ENCODE measurements at places on chromosomes 2 and 18.

GRCh38 chr2:226977775-226978190 is 141.9 kb downstream of the RHBDD1 start:
- peak; percentile 89 for DNase-seq

GRCh38 chr18:63446266-63446665 is 24.0 kb upstream of the VPS4B start:
- no peak for DNase-seq

DNA sequence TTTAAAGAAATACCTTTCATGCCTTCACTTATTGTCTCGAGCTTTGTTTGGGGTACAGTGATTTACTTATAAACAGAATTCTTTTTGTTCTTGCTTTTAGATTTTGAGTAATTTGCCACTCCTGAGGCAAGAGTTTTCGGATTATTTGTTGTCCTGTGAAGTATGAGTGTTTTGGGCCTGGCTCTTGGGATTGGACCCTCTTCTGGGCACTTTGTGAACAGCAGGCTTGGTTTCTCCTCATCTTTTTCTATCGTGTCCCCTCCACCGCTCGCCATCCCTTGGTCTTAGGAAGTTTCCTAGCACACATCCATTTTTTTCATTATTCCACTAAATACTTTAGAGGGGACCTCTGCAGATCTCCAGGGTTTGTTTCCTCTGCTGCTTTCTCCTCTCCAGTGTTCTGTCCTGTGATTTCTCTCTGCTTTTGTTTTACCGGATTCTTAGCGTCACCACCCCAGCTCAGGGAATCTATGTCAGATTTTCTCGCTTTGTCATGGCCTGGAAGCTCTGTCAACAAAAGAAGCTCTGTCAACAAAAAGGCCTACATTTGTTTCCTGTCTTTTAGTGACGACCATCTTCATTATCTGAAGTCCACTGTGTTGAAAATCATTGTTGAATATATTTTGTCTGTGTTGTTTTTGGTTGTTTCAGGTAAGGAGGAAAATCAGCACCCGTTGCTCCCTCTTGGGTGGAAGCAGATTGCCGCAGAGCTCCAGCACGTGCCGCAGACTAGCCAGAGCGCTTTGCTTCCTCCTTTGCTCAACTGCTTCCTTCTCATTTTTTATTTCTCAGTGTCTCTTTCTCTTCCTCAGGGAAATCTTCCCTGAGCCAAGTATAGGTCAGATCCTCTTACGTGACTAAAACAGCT is 27.8 kb downstream of the ANKRD62 start:
- no peak for DNase-seq

- no peak for DNase-seq
Measured at GRCh38 chr2:219122202-219122980, 38.2 kb downstream of the NHEJ1 start.

DNA sequence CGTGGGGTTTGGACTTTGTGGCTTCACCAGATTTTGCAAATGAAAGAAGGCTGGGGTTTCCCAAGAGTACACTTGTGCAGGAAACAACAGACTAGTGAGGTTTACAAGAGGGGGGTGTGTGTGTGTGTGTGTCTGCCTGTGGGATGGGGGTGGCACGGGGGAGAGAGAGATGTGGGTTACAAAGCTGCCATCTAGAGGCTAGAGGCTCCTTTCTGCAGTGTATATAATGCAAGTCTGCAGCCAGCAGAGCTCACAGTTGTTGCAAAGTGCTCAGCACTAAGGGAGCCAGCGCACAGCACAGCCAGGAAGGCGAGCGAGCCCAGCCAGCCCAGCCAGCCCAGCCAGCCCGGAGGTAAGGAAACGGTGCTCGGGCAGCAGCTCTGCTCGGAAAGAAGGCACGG is at the start of gene ACKR3:
ACKR3 (plus strand) TSS at position 253 of the 401 bp plus-strand sequence. CDS start 10,641 bp downstream, outside the sequence.
- DNase-seq, result peak; percentile 60

GRCh38 chr2:232984451-232985207 is 28.4 kb downstream of the NGEF start:
- no peak for DNase-seq

- peak; percentile 92 for DNase-seq
Measured at GRCh38 chr2:128520791-128521190, 202.1 kb upstream of the HS6ST1 start.

GRCh38 chr2:9188823-9189222 is 17.8 kb upstream of the ASAP2 start:
- DNase-seq, result no peak

DNA sequence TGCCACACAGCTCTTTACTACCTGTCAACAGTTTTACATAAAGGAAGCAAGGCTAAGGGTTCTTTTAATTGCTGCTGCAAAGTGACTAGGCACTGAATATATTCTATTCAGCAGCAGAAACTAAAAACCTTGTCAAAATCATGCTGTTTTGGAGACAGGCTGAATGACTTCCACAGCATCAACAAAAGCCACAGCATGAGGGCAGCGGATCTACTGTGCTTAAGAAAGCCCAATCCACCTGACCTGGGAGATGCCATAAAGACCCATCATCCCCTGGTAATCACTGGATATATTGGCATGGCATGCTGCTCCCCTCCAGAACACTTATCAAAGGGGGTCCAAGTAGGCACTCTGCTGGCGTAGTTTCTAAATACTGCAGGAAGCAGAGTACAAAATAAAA is 715.1 kb upstream of the SLC8A1 start:
- DNase-seq, result no peak

DNA sequence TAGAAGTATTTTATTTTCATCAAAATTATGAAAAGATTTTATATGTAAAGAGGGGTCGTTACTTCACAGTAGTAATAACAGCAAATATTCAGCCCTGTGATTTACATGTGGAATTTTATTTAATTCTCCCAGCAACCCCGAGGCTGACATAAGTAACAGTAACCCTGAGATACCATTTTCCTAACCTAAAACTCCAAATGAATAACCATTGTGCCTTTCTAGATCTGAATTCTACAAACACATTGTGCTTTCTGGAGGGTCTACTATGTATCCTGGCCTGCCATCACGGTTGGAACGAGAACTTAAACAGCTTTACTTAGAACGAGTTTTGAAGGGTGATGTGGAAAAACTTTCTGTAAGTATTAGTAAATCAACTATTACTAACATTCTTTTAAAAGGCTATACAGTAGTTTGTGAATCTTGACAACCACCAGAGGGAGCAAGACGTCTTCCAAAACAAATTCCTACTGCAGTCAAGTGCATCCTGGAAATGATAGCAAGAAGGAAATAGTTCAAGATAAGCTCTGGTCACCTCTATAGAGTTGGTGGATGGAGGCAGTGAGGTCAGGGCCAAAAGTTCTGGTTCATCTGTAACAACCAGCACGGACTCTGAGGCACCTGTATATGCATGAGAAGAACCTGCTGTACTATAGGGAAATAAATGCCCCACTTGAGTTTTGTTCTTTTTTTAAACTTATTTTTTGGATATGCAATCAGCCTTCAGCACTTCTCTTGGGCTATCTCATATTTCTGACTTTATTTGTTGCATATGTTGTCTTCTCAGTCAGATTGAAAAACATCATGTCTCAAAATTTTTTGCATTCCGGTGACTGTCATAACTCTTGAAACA is 37.4 kb downstream of the ACTR2 start:
- DNase-seq, result peak; percentile 82

- peak; percentile 14 for DNase-seq
Measured at GRCh38 chr2:5932556-5933469, 240.6 kb downstream of the SOX11 start.

- DNase-seq, result peak; percentile 35
Measured at GRCh38 chr18:62523631-62524439, 1.0 kb downstream of the ZCCHC2 start.

- no peak for DNase-seq
Measured at GRCh38 chr18:23384778-23385736, 68.0 kb upstream of the RIOK3 start.

DNA sequence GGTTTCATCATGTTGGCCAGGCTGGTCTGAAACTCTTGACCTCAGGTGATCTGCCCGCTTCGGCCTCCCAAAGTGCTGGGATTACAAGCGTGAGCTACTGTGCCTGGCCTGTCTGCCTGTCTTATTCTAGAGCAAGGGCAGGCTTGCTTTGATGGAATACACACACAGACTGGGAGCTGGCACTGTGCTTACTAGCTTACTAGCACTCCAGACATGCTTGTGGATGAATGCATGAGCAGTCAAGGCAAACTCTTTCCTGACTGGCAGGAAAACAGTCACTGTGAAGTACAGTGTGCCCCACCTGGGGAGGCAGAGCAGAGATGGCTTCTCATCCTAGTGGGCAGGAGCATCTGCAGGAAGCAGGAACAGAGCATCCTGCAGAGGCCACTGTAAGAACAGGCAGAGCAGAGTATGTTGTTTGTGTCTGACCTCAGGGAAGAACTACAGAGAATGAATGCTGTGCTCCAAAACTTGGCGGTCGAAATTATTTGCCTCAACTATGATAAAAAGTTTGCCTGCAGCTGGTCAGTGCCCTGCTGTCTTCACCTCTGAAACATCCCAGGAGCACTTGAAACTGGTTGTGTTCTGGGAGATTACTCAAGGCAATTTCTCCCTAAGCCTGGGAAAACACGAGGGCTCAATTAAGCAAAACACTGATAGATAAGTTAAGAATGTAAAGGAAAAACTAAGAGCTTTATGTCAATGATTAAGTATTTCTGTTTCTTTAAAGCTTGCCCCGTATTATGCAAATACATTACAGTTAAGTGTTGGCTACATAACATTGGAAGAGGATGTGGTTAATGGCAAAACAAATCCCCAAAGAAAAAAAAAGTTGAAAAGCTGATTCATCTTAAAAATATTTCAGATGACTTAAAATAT is 102.4 kb downstream of the VAPA start:
- DNase-seq, result peak; percentile 85

DNA sequence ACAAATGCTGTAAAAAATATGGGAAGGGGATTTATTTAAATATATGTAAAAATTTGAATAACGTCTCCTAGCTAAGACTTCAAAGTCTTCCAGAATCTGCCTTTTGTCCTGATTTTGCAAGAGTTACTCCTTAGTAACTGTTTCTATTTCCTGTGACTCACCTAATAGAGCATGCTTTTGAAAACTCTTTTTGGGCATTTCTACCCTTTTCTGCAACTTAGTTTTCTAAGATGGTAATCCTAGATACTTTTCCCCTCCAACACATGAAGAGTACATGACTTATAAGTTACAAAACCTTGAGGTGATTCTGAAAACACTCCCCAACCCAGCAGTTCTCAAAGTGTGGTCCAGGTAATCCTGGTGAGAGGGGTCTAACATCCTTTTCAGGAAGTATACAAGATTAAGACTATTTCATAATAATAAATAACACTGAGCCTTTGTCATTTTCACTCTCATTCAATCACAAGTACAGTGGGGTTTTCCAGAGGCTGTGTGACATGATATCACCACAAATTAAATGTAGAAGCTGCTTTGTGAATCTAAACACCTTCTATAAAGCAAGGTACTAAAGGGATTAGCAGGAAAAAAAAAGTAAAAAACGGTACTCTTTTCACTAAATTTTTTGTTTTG is 31.9 kb downstream of the PPP4R3B start:
- DNase-seq, result no peak

GRCh38 chr2:43648994-43649701 is 12.1 kb downstream of the PLEKHH2 start:
- no peak for DNase-seq

DNA sequence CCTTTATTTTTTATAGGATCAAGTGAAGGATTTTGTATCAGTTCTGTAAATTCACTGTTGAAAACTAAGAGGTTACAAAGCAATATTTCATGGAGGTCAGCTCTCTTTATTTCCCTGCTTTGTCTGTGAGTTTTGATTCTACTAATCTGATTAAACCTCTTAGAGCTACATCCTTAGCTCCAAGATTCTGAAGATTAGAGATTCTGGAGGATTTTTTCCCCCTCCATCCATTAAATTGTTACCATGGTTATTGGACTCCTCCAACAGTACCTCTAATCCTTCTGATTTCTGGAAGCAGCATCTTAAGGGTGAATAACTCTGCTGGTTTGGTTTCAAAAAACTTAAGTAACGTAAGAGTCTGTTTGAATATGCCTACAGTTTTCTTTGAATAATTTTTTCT is 110.0 kb downstream of the TANC1 start:
- DNase-seq, result no peak

- DNase-seq, result no peak
Measured at GRCh38 chr18:22709288-22710060, 223.7 kb upstream of the RBBP8 start.

DNA sequence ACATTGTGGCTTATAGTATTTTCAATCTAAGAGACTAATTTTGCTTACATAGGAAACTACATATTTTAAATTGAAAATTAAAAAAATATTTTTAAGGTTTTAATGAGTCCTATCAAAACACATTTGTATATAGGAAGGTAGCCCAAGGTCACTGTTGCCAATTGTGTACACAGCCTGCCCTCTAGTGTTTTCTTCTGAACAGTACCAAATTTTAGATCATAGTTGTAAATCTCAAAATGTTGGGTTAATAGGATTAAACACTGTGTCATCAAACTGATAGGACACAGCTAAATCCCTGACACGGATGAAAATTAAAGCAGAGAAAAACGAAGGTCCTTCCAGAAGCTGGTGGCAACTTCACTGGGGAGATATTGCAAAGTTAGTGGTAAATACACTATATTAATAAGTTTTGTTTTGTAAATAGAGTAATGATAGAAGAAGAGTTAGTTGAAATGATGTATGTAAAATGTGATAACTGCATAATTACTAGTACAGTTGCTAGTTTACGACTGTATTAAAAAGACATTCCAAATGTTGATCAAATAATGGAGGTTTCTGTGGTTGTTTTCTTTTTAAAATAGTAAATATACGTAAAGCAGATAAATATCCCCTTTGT is 19.7 kb downstream of the CLUL1 start:
- peak; percentile 60 for DNase-seq

DNA sequence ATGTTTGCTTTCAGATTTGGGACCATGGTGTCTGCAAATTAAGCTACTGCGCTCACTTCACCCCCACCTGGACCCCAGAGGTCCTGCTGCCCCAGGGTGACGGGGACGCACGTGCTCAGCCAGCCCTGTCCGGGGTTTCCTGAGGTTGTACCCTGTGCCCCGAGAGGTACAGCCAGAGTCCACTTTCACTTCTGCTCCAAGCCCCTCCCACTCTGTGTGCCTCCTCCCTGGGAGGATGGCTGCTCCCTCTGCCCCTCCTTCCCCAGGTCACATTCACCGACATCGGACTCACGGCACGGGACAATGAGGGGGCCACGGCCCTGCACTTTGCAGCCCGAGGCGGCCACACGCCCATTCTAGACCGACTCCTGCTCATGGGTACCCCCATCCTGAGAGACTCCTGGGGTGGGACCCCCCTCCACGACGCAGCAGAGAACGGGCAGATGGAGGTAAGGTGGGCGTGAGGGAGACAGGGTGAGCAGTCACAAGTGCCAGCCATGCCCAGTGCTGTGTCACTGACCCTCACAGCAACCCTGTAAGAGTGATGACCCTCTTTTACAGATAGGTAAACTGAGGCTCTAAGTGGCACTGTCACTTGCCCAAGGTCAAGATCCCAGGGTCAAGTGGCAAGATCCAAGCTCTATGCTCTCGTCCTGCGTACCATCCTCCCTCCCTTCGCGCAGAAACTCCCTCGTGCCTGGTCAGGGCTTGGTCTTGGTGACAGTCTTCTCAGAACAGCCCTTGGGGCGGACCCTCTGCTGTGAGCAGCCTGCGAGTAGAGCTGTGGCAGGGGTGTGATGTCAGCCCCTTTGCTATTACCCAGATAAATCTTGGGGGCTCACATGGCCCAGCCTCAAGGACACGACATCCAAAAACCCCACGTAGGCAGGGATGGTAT is 7.6 kb downstream of the ESPNL start:
- peak; percentile 30 for DNase-seq

- DNase-seq, result no peak
Measured at GRCh38 chr2:205563646-205564045, 118.7 kb upstream of the NRP2 start.

GRCh38 chr2:16713011-16713423 is 47.4 kb upstream of the CYRIA start:
- DNase-seq, result no peak

GRCh38 chr2:222920657-222921186 is 59.9 kb downstream of the ACSL3 start:
- DNase-seq, result no peak
